GM04504 (cell line): ENCODE measurements at places on chromosomes 1 and 21.

DNA sequence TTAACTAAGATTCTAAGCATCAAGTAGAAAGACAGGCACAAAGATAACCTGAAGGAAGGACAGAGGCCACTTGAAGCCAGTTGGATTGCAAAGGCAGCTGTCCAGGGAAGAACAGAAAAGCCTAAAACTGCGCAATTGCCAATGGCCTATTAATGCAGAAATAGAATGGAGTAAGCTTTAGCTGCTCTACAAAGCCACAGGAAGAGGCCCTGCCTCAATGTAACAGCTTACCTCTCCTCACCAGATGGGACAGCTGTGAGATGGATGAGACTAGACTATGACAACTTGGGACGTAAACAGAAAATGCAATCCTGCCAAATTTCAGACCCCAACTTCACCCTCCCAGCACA lies 176.5 kb downstream of the EIF4G3 start:
- no peak for DNase-seq

DNA sequence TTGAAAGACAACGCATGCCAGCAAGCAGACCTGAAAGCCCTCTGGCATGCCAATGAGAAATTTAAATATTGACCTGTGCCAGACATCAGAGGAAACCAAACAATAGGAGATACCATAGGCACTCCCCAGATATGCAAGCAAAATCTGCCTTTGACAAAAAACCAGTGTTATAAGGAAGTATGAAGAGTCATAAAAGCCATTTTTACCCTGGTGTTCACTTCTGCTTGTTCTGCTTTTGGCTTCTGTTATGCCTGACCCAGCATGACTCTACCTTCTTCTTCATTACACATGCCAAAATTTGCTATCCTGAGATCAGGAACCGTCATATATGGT lies 26.4 kb downstream of the NPHS2 start:
- no peak for DNase-seq

GRCh38 chr21:22725436-22725835 lies 1727.2 kb downstream of the NCAM2 start:
- no peak for DNase-seq

DNA sequence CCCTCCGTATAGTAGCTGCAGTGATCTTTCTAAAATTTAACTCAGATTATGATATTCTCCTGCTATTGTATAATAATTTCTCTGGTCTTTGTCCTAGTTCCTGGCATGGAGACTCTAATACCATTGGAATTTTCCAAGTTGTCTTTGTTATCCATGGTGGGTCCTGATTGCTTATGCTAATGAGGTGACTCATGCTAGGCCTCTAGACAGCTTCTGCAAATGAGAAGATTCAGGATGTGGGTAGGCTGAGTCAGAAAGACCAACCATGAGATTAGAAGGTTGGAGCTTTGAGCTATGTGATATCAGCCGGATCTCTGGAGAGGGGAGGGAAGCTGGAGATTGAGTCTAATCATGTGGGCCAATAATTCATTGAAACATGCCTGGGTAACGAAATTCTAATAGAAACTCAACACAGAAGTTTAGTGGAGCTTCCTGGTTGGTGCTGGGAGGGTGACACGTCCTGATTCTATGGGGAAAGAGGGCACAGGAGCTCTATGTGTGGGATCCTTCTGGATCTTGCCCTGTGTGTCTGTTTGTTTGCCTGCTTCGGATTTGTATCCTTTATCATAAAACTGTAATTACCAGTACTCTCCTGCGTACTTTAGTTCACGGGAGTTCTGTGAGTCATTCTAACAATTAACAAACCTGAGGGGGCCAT lies 73.2 kb upstream of the CNIH3 start:
- DNase-seq, result peak; percentile 92

DNA sequence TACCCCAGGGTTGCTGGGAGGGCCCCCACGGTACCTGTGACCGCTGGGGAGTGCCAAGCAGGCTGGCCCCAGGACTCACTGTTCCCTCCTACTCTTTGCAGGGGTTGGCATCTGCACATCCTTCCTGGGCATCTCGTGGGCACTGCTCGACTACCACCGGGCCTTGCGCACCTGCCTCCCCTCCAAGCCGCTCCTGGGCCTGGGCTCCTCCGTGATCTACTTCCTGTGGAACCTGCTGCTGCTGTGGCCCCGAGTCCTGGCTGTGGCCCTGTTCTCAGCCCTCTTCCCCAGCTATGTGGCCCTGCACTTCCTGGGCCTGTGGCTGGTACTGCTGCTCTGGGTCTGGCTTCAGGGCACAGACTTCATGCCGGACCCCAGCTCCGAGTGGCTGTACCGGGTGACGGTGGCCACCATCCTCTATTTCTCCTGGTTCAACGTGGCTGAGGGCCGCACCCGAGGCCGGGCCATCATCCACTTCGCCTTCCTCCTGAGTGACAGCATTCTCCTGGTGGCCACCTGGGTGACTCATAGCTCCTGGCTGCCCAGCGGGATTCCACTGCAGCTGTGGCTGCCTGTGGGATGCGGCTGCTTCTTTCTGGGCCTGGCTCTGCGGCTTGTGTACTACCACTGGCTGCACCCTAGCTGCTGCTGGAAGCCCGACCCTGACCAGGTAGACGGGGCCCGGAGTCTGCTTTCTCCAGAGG lies 6.8 kb downstream of the XKR8 start:
- no peak for DNase-seq

GRCh38 chr1:66996018-66996682 lies 57.8 kb downstream of the SLC35D1 start:
- DNase-seq, result peak; percentile 41

GRCh38 chr21:33991133-33991532 lies 75.5 kb upstream of the ATP5PO start:
- DNase-seq, result no peak

GRCh38 chr21:45900034-45900868 lies 81.3 kb upstream of the COL6A1 start:
- DNase-seq, result no peak

DNA sequence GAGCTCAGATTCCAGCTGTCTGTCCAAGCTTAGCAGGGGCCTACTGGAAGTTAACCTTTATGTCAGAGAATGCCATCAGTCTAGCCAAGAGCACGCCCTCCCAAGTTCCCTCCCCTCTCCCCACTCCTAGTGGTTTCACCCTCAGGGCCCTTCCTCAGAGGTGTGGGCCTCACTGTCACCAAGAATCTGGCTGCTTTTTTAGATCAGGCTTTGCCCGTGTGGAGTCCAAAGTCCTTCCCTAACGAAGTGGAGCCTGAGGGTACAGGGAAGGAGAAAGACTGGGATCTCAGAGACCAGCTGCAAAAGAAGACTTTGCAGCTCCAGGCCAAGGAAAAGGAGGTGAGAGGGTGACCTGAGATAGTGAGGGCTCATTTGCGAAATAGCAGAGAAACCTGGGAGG lies 4.1 kb downstream of the C1orf74 start:
- no peak for DNase-seq

- no peak for DNase-seq
Observed at GRCh38 chr1:156511644-156512043, 11.1 kb upstream of the MEF2D start.

- no peak for DNase-seq
Observed at GRCh38 chr1:93143136-93143535, 37.1 kb downstream of the TMED5 start.

DNA sequence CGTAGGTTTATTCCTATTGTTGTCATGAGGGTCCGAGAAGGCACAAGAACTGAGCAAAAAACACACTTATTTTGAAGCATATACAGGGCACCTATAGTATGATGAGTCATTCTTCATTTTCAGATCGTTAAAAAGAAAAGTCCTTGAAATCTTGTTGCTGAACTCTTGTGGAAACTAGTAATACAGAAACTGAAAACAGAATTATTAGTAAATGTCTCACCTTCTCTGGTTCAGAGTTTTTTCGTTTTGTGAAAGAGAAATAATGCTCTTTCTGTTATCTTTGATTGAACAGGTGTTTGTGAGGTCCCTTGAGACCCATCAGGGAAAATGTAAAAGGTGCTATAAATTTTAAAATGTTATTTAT lies 102.0 kb upstream of the COA6 start:
- no peak for DNase-seq

GRCh38 chr1:30904191-30904961 lies 4.2 kb downstream of the SDC3 start:
- DNase-seq, result no peak
